NCI-H69 (cell line): ENCODE measurements at places on chromosomes 13 and 19.

GRCh38 chr13:41995946-41996345 lies 35.0 kb upstream of the VWA8 start:
- DNase-seq = no peak

DNA sequence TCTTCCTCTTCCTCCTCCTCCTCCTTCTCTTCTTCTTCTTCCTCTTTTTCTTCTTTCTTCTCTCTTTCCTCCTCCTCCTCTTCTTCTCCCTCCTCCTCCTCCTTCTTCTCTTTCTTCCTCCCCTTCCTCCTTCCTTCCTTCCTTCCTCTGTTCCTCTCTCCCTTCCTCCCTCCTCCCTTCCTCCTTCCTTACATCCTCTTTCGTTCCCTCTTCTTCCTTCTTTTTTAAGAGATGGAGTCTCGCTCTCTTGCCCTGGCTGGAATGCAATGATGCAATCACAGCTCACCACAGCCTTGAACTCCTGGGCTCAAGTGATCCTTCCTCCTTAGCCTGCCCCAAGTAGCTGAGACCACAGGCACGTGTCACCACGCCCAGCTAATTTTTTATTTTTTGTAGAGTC lies 13.2 kb downstream of the EHD2 start:
- no peak for DNase-seq

DNA sequence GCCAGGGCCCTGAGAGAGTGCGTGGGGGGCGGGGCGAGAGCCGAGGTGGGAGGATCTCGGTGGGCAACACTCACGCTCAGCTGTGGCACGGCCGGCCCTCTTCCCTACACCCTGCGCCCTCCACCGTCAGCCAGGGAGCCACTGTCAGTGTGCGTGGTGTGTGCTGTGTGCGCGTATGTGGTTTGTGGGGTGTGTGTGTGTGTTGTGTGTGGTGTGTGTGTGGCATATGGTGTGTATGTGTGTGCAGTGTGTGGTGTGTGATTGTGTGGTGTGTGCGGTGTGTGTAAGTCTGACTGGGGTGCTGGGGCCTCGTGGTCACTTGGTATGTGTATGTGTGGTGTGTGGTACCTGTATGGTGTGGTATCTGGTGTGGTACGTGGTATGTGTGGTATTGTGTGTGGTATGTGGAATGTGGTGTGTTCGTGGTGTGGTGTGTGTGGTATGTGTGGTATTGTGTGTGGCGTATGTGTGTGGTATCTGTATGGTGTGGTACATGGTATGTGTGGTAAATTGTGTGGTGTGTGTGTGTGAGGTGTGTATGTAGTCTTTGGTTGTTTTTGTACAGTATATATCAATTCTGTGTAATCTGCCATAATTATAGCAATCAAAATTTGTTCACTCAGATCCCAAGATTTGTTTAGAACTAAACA lies 5.1 kb downstream of the GRK1 start:
- DNase-seq = no peak

GRCh38 chr19:33458807-33459206 lies 62.8 kb downstream of the PEPD start:
- DNase-seq = no peak

DNA sequence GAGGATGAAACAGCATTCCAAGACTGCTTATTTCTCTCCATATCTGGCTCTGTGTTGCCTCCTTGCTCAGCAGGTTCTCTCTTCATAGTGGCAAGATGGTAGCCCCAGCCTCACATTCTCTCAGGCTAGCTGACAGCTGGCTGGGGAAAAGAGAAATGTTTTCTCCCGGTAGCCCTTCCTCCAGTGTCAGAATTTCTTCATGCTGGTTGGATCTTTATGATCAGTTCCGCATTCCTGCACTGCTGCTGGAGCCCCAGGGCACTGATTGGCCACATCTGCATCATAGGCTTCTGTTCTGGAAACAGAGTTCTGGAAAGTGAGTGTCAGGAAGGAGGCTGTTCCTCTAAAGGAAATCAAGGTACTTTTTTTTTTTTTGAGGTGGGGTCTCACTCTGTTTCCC lies 24.6 kb downstream of the POP4 start:
- DNase-seq = no peak
